Activated T-cell treated with anti-CD3 and anti-CD28 coated beads for 4 hours (primary cell): ENCODE measurements at places on chromosomes 3 and 15.

DNA sequence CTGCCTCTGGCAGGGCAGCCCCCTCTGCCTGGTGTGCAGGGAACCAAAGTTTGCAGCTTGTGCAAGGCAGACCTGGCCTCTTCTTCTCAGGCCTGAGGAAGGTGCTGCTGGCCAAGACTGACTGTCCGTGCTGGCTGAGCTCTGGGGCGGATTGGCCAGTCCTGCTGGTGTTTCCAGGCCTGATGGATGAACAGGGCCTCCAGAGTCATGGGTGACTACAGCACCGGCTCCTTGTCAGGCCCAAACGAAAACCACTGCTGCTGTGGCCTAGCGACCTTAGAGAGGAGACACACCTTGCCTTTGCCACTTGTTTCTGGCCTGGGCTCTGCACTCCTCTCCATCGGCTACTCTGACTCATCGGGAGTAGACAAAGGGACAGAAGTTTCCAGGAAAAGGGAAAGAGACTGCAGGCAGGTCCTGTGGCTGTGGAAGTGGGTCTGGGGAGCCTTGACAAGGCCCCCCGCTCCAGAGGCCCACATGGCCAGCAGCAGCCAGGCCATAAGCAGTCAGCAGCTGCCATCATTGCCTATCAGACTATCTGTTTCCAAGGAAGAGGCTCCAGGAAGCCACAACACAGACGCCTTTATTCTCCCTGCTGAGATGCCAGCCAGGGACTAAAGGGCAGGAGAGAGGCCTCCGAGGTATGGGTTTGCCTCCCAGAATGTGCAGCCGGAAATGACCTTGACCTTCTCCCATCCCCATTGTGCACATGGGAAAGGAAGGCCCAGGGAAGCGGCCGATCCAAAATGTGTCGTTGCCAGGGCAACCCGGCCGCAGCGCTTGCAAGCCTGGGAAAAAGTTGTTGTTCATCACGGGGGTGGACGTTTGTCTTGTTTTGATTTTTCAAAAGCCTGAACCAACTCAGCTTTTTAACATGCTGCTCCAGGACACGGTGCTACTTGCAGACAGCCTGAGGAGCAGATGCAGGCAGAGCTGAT is 160.5 kb downstream of the CHSY1 start:
- DNase-seq = no peak

GRCh38 chr3:72192572-72192971 is 407.6 kb upstream of the PROK2 start:
- no peak for DNase-seq

- DNase-seq = no peak
Observed at GRCh38 chr3:156297582-156297981, 177.2 kb downstream of the KCNAB1 start.

- no peak for DNase-seq
Observed at GRCh38 chr3:37543666-37544065, 318.0 kb upstream of the CTDSPL start.

DNA sequence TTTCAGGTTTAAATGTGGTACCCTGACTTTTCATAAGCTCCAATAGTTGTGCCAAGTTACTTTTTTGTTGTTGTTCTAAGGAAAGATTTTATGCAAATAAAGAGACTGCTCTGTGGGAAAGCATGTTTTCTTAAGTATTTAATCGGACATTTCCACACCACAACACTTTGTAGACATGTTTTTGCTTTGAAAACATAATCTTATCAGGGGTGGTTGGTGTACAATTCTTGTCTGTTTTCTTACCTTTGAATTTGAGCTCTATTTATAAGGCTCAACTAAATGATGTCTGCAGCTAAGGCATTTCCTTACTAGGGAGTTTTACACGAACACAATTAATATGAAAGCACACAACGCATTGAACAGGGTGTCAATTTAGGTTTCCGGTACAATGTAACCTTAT is 81.5 kb upstream of the CDIN1 start:
- DNase-seq = no peak

DNA sequence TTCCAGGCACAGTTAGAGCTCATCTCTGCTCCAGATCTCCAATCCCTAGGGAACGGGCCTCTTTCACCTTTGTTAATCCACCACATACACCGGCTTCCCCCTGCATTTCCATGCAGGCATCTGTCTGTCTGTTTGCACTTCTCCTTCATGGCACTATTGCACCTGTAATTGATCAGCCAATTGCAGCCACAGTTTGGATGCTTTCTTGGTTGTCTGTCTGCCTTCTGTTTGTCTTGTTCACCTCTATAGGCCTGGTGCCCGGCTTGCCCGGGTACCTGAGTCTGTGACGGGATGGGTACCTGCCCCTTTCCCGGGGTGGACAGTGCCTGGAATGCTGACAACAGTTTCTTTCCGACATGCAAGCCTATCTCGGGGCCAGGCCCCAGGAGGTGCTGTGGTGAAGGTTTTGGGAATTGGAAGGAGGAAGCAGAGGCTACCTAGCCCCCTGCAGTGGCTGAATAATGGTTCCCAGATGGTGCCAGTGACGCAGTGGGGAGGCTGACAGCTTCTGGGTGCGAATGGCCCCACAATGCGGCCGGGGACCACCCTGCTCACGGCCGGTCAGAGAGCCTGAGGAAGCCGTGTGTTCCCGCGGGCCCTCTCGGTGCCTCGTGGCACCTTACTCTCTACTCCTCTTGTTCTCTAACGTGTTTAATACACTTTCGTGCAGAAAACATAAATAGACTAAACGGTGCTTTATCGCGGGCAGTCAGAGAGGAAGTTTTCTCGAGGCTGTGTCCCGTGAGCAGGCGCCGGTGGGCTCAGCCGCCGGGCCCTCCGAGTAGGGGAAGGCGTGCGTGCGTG is 31.3 kb upstream of the RAB6B start:
- no peak for DNase-seq

DNA sequence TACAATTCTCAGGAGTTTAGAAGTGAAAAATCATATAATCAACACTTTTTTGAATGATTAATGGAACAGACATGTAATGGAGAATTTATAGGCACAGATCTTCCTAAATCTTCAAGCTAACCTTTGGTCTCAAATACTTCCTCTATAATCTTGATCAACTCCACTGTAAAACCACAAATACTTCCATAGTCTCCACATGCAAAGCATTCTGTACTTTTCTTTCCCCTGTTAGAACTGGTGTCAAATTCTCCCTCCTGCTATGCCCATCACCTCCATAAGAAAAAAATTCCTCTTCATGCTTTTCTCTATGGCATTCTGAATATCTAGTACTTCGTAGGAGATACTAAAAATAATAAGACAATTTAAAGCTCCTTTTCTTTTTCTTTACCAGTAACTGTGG is 214.3 kb downstream of the ADAMTS9 start:
- no peak for DNase-seq

- no peak for DNase-seq
Observed at GRCh38 chr3:161139686-161140085, 34.5 kb upstream of the B3GALNT1 start.

- DNase-seq = no peak
Observed at GRCh38 chr3:99023590-99024192, 122.2 kb upstream of the DCBLD2 start.

DNA sequence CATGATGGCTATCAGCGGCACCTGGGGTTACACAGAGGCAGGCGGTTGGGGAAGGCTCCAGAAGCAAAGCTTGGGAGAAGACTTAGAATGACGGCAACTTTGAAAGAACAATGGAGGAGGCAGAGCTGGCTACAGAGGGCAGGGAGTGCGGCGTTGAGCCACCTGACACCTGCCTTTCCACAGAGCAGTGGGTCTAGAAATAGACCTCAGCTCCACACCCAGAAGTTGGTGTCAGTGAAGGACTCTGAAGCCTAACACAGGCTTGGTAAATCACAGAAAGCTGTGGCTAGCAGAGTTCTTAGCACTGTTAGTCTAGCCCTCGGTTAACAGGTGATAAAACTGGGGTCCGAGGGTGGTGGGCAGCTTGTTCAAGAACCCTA is 23.1 kb upstream of the EHD4 start:
- no peak for DNase-seq

DNA sequence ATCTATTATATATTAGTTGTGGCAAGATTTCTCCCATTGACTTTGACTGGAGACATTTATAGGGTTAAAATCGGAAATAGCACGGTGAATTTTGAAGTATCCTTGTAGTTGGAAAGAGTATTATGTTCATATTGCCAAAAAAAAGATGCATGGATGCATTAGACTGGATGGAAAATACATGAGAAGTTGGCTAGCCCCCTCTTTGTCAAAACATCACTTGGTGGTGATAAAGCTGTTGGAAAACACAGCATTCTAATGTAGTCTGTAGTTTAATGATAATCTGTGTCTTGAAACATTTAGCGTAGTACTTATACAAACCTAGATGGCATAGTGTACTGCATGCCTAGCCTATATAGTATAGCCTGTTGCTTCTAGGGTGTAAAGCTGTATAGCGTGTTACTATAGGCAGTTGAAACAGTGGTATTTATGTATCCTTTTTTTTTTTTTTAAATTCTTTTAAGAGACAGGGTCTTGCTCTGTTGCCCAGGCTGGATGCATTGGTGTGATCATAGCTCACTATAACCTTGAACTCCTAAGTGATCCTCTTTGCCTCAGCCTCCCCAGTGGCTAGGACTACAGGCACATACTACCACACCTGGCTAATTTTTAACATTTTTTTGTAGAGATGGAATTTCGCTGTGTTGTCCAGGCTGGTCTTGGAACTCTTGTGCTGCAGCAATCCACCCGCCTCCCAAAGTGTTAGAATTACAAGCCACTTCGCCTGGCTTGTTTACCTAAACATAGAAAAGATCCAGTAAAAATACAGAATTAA is 21.8 kb downstream of the CTNNB1 start:
- no peak for DNase-seq

GRCh38 chr3:39137435-39137936 is 15.9 kb downstream of the CSRNP1 start:
- DNase-seq = no peak

- no peak for DNase-seq
Observed at GRCh38 chr3:193791041-193792032, 198.3 kb downstream of the OPA1 start.
